ENCODE measurements at places on chromosomes 16 and 17. TPM values are rescaled to one million over a fixed set of nuclear protein-coding genes. Genes with fewer than 3 reads are reported as not detected.
A peak's percentile ranks its signal among the peaks of the same experiment; 100 is the strongest.

Gene SCIMP
- not detected for total RNA-seq

GRCh38 chr17:14068542-14069250, 608 bp upstream of the COX10 start:
- DNase-seq, result no peak

Gene CTRL
- 0.66 TPM for total RNA-seq

- DNase-seq, result peak; percentile 68
Observed at GRCh38 chr17:75525806-75526554, 483 bp downstream of the LLGL2 start.

DNA sequence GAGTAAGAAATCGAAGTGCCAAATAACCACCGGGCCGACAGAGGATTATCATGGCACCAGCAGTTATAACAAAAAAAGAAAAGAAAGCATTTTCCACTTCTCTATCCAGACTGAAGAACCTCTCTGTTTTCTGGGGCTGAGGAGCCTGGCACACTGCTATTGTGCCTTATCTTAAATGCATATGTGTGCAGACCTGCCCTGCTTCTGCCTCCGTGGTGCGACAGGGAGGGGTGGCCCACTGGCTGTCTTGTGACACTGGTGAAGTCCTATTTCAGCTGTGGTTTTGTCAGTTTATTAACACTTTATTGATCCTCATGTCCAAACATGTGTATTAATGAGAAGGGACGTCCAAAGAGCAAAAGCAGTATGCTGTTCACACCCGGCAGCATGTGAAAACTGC, 55.4 kb downstream of the CDK5R1 start:
- DNase-seq, result no peak

- no peak for DNase-seq
Observed at GRCh38 chr17:28567604-28568003, 3.7 kb downstream of the PIGS start.

DNA sequence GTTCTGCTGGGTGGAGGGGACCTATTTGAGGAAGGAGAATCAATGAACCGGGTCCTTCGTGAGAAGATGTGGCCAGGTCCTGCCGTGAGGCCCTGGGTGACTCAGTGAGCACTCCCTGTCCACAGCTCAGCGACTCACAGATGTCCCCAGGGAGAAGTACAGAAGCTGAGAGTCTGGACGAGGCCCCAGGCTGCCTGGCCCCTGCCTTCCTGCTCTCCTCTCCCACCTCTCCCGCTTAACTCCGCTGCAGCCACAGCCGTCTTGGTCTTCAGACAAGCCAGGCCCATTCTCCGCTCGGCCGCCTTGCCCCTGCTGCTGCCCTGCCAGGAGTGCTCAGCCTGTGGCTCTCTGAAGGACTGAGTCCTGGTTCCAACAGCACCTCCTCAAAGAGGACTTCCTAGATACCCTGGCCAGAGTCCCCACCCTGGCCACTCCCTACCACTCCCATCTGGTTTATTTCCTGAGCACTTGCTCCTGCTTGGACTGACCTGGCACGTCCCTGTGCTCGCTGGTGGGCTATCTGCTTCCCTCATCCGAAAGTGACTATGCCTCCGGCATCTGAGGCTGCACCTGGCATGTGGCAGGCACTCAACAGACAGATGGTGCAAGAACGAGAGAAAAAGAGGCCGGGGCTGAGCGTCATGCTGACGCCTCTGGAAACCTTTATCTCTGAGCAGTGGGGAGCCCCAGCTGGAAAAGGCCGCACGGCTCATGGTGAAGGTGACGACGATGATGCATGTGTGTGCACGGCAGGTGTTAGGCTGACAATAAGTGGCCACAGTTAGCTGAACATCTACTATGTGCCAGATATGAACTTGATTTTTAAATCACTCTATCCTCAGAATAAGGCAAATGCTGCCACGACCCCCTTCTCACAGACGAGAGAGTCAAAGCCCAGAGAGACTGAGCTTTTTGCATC, 9.2 kb upstream of the TNFRSF13B start:
- DNase-seq, result no peak

GRCh38 chr17:15157051-15157450, 108.1 kb downstream of the PMP22 start:
- DNase-seq, result no peak

- no peak for DNase-seq
Observed at GRCh38 chr16:2086106-2086742, 38.4 kb downstream of the TSC2 start.

Gene PARD6A
- total RNA-seq, result 7.1 TPM

Gene TPPP3
- 0.39 TPM for total RNA-seq

- no peak for DNase-seq
Observed at GRCh38 chr16:67356396-67356795, 29.8 kb downstream of the LRRC36 start.

DNA sequence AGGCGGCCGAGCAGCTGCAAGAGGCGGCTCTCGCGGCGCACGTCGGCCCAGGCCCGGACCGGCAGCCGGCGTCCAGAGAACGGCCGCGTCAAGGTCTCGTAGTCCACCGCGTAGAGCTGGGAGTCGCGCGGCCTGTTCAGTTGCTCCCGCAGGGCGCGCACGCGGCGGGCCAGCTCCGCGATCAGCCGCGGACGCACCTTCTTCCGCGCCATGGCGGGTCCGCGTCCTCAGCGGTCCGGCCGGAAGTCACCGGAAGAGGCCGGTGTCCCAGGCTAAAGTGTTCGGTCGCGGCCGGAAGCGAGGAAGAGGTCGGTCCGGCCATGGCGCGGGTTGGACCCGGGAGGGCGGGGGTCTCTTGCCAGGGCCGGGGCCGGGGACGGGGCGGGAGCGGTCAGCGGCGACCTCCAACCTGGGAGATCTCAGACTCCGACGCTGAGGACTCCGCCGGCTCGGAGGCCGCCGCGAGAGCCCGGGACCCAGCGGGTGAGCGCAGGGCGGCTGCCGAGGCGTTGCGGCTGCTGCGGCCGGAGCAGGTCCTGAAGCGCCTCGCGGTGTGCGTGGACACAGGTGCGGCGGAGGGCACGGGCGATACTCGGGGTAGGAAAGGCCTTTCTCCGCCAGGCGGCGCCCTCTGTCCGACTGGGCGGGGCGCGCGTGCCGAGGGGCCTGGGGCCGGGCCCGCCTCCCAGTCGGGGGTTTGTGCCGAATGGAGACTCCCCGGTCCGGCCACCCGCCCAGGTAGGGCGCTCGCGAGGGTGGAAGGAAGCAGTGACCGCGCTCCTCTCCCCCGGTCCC, at the start of gene MRPS34:
TSS of gene MRPS34 (minus strand) at position 227 of the 795 bp plus-strand sequence. CDS start at position 212, 15 bp downstream.
- peak; percentile 93 for DNase-seq

- DNase-seq, result no peak
Observed at GRCh38 chr17:48731355-48731754, 2.8 kb upstream of the HOXB13 start.

- DNase-seq, result no peak
Observed at GRCh38 chr16:49778202-49778930, 77.5 kb downstream of the ZNF423 start.

- DNase-seq, result no peak
Observed at GRCh38 chr17:81382851-81383250, 12.4 kb upstream of the BAHCC1 start.

GRCh38 chr16:70694088-70694867, 8.4 kb upstream of the MTSS2 start:
- DNase-seq, result peak; percentile 81

DNA sequence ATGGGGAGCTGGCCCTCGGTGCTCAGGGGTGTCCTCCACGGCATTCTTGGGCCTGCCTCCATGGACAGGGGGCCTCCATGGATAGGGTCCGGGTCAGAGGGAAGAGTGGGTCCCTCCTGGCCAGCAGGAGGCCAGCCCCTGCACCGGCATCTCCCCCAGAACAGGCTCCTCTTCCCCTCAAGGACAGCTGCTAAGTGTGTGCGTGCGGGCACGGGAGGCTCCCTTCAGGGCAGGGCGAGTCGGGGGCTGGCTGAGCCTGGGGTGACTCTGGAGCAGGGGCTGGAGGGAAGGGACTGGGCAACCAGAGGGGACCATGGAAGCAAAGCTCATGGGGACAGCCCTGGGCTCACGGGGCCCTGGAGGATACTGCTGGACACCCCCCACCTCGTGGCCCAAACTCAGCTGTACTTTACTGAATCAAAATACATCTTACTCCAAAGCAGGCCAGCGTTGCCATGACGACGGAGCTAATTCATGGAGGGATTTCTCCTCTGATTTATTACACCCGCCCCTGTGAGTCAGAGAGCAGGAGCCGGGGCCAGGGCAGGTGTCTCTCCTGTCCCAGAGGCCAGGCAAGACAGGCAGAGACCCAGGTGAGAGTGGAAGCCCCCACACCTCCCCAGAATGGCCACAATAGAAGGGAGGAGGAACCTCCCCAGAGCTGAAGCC, 2.1 kb downstream of the CASKIN1 start:
- no peak for DNase-seq

Gene EIF3C
- total RNA-seq, result 841 TPM

GRCh38 chr17:12637015-12637414, 28.7 kb upstream of the MYOCD start:
- no peak for DNase-seq

- DNase-seq, result no peak
Observed at GRCh38 chr17:4533523-4534504, 21.4 kb downstream of the MYBBP1A start.

Gene TBX4
- total RNA-seq, result 2.5 TPM

GRCh38 chr16:70695331-70696070, 9.6 kb upstream of the MTSS2 start:
- DNase-seq, result no peak

Gene NACA2
- not detected for total RNA-seq

GRCh38 chr17:45997624-45998023, 1.4 kb upstream of the STH start:
- DNase-seq, result no peak

DNA sequence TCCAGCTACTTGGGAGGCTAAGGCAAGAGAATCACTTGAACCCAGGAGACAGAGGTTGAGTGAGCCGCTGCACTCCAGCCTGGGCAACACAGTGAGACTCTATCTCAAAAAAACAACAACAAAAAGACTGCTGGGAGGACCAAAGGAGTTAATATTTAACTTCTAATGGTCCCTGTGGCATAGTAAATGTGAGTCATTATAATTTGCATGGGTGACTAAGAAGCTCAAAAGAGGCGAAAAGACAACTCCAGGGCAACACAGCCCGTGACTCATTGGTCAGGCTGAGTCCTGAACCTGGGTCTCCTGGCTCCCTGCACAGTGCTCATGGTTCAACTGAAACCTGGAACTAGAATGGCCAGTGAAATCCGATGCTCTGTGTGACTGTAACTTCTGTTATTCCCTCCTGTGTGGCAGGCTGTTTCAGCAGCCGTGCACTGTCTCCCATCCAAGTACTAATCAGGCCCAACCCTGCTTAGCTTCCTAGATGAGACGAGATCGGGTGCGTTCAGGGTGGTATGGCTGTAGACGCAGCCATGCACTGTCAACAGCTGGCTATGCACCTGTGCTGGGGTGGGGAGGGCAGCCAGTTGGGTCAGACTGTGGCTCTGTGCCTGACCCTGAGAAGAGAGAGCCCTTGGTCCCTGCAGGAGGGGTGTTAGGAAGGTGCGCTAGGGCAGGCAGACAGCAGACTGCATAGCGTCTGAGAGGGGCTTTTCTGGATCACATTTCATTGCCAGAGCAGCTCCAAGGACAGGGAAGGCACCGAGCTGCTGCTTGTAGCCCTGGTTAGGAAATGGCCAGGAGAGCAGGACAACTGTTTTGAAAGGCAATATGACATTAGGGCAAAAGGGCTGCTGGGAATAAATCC, 14.5 kb upstream of the GPRC5C start:
- no peak for DNase-seq

DNA sequence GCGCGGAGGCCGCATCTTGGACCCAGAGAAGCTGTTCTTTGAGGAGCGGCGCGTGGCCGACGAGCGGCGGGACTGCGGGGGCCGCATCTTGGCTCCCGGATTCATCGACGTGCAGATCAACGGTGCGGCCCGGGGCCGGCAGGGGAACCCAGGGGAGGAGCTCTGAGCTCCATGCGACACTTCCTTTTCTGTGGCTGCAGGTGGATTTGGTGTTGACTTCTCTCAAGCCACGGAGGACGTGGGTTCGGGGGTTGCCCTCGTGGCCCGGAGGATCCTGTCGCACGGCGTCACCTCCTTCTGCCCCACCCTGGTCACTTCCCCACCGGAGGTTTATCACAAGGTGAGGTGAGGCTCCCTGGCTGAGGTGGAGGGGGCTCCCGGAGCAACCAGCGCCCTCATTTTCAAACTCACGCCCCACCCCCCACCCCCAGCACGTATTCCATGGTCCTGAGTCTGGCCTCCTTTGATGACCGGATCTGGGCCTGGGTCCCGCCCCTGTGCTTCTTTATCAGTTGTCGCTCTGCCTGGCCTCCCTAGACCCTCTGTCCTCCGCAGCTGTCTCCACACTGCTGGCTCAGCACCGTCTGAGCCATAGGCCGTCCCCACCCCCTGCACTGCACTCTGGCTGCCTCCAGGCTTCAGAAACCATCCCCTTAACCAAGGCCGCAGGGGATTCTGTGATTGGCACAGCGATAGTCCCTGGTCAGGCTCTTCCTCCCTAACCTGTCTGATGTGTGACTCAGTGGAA, 787 bp downstream of the AMDHD2 start:
- no peak for DNase-seq

- DNase-seq, result no peak
Observed at GRCh38 chr16:65041667-65042066, 80.2 kb downstream of the CDH11 start.

Gene ARL4D
- total RNA-seq, result 19.9 TPM

GRCh38 chr16:6096931-6097670, 999.5 kb upstream of the EEF2KMT start:
- DNase-seq, result no peak

Gene PRR35
- 0.14 TPM for total RNA-seq

DNA sequence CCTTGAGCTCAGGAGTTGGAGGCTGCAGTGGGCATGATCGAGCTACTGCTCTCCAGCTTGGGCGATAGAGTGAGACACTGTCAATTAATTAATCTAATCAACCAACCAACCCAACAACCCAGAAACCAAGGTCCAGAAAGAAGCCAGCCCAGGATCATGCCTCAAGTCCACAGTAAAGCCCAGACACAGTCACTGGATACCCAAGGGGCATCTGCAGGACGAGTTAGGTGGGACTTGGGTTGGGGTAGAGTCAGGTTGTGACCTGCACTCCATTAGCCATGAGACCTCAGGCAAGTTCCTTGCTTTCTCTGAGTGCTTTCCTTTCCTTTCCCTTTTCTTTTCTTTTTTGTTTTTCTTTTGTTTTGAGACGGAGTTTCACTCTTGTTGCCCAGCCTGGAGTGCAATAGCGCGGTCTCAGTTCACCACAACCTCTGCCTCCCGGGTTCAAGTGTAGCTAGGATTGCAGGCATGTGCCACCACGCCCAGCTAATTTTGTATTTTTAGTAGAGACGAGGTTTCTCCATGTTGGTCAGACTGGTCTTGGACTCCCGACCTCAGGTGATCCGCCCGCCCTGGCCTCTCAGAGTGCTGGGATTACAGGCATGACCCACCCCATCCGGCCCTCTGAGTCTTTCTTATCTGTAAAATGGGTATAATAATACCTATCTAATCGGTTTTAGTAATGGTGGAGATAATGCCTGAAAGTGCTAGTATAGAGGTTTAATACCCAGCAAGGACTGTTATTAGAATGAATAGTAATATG, 3.5 kb upstream of the HSD17B1 start:
- DNase-seq, result no peak

DNA sequence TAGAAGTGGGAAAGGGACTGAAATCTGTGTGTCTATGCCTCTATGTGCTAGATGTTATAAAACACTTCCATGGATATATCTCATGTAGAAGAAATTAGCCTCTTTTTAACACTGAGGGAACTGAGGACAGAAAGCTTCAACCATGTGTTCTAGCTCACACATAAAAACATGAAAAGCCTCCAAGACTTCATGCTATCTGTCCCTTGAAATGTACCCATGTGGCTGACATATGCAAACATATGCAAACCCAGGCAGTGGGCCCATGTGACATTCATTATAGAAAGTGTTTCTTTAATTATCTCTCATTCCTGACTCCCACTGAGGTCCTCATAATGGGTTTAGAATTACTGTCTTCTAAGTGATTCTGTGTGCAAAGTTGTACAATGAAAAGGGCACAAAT, 134.7 kb upstream of the MAF start:
- DNase-seq, result no peak

GRCh38 chr17:412211-413015, 59.8 kb upstream of the RPH3AL start:
- DNase-seq, result peak; percentile 68

All from Caco-2 (cell line).